Motor neuron (in vitro differentiated cells): ENCODE measurements at places on chromosomes 6 and 20. TPM values are rescaled to one million over a fixed set of nuclear protein-coding genes. Genes with fewer than 3 reads are reported as not detected.

GRCh38 chr6:157688275-157688959 is 134.6 kb upstream of the SNX9 start:
- no peak for ATAC-seq

DNA sequence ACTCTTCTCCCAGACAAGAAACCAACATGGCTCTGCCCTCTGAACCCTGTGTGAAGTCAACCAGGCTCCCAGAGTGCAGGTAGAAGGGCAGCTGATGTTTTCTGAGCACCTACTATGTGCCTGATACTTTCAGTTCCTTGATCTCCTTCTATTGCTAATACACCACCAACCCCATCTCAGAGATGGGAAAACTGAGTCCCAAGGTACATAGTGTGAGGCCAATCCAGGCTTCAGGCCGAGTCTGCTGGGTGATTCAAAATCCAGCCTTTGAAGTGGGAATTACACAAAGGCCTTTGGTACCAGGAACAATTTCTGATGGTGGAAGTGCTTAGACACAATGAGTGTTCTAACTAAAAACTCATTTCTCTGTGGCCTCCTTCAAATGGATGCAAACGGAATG is 96.3 kb downstream of the NFATC2 start:
- ATAC-seq = no peak

GRCh38 chr20:17676378-17676759 is 5.7 kb downstream of the RRBP1 start:
- ATAC-seq = no peak

DNA sequence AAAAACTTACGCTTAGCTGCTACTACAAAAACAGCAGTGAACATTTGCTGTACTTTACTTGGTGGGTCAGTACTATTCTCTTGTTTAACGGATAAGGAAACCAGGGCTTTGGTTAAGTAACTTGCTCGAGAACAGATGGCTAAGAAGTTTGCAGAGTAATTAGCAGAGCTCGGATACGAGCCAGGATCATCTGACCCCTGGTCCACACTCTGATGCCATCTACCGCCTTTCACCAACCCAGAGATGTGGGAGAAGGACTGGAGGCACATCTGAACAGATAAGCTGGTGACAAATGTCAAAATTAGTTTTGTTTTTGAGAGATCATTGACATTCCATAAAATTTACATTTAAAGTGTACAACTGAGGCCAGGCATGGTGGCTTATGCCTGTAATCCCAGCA is 18.9 kb upstream of the RPL7L1 start:
- no peak for ATAC-seq

DNA sequence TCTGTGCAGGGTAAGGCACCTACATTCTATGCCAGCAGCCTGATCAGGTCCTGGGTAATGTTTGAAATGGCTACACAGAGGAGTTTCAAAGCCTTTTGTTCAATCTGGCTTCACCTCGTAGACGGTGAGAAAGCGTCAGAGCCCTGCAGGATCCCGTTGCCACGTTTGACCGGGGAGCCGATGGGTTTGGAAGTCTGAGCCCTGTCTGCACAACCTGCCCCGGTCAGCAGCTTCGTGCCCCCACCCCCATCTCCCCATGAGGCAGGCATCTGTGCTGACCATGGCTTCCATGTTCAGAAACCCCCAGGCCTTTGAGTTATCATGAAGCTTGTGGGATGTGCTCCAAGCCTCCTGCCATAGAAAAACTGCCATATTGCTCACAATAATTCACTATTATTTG is 63.9 kb downstream of the PTPN1 start:
- no peak for ATAC-seq

- no peak for ATAC-seq
Observed at GRCh38 chr6:45075246-45075645, 252.9 kb upstream of the RUNX2 start.

GRCh38 chr20:44054118-44054517 is 132.9 kb downstream of the JPH2 start:
- ATAC-seq = no peak

GRCh38 chr6:114714836-114715507 is 372.1 kb upstream of the HS3ST5 start:
- no peak for ATAC-seq

DNA sequence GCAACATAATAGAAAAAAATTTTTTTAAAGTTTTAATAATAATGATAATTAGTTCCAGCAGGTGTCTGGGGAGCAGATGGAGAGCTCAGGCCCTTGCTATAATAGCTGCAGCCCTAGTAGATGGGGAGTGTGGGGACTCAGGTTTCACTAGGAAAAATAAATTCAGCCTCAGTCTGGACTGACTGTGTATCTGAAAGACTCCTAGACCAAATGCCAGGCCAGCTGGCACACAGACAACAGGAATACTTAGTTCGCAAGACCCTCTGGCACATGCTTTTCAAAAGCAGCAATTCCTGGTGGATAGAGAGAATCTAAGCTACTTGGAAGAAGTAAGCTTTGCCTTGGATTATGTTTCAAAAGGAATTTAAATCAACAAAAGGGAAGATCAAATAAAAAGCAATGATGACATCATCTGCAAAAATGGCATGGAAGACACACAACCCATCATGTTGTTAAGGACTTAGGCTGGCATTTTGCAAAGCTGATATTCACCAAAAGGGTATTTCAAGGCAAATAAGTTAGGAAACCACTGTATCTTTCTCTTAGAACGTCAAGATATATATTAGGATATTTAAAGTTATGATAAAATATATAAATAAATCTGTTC is 107.8 kb downstream of the RNGTT start:
- ATAC-seq = no peak

The RNF144B gene
- total RNA-seq = 0.11 and 0.13 TPM in 2 replicates

The PNLDC1 gene
- not detected in 2 replicates for total RNA-seq
